CD4-positive, alpha-beta T cell treated with Interleukin-10 for 1 hour (primary cell): ENCODE measurements at places on chromosomes 16 and 17.
A peak's percentile ranks its signal among the peaks of the same experiment; 100 is the strongest.

DNA sequence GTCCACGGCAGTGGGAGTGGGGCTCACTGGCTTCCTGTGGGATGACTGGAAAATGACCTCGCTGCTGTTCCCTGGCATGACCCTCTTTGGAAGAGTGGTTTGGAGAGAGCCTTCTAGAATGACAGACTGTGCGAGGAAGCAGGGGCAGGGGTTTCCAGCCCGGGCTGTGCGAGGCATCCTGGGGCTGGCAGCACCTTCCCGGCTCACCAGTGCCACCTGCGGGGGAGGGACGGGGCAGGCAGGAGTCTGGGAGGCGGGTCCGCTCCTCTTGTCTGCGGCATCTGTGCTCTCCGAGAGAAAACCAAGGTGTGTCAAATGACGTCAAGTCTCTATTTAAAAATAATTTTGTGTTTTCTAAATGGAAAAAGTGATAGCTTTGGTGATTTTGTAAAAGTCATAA is 7.8 kb upstream of the RNF213 start:
- peak; percentile 89 for DNase-seq

GRCh38 chr17:39757176-39757662 is 19.5 kb downstream of the GRB7 start:
- no peak for DNase-seq

DNA sequence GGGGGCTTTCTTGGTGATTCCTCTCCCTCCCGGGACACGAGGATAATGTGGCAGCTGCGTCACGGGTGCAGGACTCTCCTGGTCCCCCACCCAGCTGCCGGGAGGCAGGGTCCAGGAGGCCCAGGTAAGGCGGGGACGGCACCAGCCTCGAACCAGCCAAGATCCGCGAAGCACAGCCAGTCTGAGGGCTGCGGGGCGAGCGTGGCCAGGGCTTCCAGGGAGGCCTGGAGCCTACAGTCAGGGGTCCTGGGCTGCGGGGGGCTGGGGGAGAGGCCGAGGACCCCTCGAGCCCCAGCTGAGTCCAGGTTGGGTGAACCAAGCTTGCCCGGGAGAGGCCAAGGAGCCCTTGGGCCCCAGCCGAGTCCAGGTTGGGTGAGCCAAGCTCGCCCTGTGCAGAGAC is 10.0 kb downstream of the TPSD1 start:
- DNase-seq = no peak

GRCh38 chr17:4501295-4501949 is 2.7 kb downstream of the SPNS2 start:
- no peak for DNase-seq

DNA sequence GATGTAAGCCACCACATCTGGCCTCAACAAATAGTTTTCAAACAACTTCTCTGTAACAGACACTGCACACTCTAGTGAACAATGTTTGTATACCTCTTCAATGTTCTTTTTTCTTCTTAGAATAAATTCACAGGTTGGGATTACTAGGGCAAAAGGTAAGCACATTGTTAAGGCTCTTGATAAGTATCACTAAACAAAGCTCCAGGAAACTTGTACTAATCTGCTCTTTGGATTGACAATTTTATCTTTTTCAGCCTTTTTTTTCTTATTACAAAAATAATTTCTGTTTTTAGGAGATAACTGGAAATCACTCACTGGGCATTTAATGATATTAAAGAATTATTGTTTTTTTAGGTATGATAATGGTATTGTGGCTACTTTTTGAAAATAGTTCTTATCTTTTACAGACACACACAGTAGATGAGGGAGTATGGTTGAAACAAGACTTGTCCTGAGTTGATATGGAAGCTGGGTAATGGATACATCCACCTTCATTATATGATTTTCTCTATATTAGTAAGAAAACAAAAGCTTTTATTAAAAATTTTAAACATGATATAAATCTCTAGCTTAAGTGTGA is 7.7 kb upstream of the MPRIP start:
- no peak for DNase-seq

DNA sequence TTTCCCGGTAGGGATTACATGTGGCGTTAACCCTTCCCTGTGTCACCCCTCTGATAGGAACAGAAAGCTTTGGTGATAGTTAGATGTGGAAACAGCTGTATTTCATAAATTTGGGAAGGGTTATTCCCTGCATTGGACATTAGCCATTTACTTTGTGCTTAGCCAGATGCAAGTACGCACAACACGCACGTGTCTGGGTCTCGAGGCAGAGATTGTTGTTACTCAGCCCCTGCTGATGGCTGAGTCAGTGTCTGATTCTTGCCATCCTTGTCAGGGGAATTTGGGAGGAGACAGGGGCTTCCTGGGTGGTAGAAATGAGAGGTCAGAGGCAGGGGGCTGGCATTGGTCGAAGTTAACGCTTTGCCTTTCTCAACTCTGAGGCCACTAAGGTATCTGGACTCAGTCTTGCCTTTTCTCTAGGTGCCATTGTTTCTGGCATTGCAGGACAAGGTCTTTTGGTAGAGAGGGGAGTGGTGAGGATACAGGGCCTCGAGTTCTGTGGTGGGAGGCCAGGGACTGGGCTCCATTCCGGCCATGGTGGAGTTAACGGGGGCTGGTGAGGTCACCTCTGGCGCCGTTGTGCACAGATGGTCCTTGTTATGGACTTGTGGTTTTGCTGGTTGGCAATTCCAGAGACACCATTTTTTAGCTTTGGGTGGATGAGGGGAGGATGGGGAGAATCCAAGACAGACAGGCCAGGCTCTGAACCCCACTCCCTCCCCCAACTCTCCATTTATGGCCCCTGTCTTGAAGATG is 8.2 kb downstream of the MMP2 start:
- no peak for DNase-seq

- no peak for DNase-seq
Observed at GRCh38 chr17:58640202-58640601, 51.6 kb downstream of the TEX14 start.

DNA sequence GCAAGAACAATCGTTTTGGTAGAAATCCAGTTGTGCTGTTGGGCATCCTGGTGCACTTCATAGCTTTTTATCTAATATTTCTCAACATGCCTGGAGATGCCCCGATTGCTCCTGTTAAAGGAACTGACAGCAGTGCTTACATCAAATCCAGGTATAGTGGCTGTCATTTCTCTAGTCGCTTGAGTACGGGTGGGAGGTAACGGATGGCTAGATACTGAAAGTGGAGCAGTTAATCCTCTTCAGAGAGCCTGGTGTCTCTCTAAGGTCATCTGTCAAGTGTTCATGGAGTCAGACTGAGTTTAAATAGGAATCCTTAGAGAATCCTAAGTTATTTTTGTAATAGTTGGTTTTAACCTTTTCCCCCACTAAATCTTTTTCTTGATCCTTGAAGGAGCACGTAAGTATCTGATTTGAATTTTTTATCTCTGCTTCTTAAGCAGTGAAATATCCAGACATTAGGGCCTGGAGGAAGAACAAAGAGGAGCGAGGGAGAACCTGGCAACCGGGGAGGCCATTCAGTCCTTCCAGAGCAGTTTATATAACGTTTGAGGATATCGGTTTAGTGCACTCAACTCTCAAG is 37.2 kb downstream of the MFSD11 start:
- no peak for DNase-seq

- no peak for DNase-seq
Observed at GRCh38 chr16:77322757-77323156, 112.1 kb downstream of the ADAMTS18 start.
